ENCODE measurements at places on chromosomes 6 and 20.

DNA sequence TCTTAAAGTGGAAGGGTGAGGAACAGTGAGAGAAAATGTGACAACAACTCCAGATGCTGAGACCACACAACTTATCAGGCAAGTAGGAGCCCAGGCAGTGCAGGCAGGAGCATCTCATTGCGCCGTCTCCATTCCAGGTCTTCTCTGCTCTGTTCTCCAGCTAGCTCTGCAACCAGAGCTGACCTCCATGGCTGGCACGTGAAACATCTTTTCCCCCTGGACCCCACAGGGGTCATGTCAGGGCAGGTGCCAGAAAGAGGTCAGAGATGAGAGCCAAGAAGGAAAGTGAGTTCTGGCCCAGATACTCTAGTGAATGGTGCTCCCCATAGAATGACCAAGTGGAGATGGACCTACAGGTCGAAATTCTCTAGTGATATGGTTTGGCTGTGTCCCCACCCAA, 281.4 kb downstream of the SMOC2 start:
- DNase-seq = no peak

DNA sequence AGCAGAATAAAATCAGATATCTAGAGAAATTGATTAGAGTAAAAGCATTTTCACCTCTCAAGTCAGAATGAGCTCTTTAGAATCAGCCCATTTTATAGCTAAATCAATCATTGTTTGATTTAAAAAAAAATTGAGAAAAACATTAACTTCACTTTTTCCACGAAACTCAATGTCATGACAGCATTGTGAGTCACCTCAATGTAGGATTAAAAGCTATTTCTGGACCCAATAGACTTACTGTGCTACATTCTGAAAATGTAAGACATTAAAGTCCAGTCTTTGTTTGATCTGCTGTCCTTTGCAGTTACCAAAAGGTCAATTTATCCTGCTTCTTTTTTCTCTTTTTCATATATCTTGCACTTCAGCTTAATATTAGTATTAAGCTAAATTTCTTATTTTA, 519.4 kb upstream of the ZNF337 start:
- no peak for DNase-seq

DNA sequence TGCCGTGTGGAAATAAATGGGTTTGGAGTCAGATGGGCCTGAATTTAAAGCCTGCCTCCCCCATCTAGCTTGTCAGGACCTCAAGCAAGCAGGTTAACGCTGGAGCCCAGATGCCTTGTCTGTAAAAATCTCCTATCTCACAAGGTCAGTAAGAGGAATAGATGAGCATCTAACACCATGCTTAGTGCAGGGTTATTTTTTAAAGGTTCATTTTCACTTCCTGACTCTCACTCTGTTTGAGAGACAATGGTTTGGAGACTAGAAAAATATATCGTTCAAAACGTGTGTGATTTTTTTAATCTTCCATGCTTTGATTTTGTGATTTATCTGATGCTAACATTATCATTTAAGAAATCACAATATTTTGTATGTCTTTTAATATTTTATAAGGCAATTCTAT, 114.0 kb upstream of the TAB2 start:
- no peak for DNase-seq

- DNase-seq = no peak
Observed at GRCh38 chr20:20621195-20621594, 91.2 kb downstream of the RALGAPA2 start.

GRCh38 chr20:10971096-10971495, 297.3 kb upstream of the JAG1 start:
- no peak for DNase-seq

DNA sequence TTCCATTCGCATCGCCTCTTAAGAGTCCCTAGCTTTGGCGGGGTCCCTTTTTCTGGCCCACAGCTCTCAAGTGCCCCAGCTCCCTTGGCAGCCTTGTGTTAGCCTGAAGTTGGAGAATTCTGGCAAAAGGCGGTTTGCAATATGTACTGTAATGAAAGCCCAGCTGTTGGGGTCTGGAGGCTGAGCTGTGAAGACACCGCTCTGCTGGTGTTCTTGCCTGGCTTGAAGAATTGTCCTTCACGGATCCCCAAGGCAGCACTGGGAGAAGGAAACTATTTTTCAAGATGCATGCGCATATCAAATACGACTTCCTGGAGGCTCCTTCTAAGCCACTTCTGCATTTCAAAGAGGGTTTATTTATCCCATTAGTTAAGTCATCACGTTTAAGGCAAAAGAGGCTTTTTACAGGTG, 21.4 kb upstream of the CITED2 start:
- no peak for DNase-seq

GRCh38 chr6:38504996-38505395, 134.7 kb downstream of the BTBD9 start:
- DNase-seq = no peak

GRCh38 chr6:57040011-57040410, 6.5 kb upstream of the KIAA1586 start:
- no peak for DNase-seq

DNA sequence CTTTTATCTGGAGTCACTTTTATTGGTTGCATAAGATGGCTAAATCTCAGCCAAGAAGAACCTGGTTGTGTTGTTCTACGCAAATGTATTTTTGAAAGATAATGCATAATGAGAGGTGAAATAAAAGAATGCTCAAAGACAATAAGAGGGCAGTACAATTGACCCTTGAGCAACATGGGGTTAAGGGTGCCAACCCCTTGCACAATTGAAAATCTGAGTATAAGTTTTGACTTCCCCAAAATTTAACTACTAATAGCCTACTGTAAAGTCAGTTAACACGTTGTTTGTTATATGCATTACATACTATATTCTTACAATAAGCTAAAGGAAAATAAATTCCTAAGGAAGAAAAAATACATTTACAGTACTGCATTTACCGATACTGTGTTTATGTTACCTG, 5.9 kb downstream of the RNF146 start:
- no peak for DNase-seq

DNA sequence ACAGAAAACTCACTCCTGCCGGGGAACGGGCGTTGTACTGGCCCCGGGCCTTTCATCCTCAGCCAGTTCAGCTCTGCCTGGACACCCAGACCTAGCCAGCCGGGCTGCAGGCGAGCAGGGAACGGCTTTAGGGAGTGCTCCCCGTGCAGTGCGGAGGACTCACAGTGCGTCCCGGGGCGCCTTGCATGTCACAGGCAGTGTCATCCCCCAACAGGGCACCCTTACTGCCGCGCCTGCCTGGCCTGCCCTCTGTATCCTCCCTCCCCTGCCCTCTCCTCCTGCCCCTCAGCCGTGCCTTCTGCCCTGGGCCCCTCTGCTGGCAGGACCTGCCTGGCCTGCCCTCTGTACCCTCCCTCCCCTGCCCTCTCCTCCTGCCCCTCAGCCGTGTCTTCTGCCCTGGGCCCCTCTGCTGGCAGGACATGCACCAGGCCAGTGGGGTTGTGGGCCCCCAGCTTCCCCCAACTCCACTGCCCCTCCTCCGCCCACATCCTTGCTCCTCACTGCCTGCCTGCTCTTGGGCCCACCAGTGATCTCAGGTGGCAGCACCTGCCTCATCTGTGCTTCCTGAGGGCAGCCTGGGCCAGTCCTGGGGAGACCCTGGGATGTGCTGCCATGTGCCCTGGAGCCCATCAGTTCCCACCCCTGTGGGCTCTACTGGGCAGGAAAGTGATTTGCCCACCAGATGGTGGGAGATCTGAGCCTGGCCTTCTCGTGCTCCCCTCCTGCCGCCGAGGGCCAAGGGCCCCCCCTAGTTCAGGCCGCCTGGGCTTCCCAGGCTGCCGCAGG, 43.0 kb downstream of the PYGB start:
- no peak for DNase-seq

Measured in activated CD4-positive, alpha-beta memory T cell treated with anti-CD3 and anti-CD28 coated beads for 36 hours (primary cell).